Smooth muscle cell of bladder (primary cell): ENCODE measurements at places on chromosomes 16 and 17. TPM values are rescaled to one million over a fixed set of nuclear protein-coding genes. Genes with fewer than 3 reads are reported as not detected.

The PIPOX gene
- 2.6 and 2.7 TPM in 2 replicates for total RNA-seq

The CCL7 gene
- 1.0 and 3.4 TPM in 2 replicates for total RNA-seq

The GAS2L2 gene
- under 0.01 and 0.09 TPM in 2 replicates for total RNA-seq

The FOXF1 gene
- total RNA-seq, result 11.8 and 15.6 TPM in 2 replicates

The PRCD gene
- 7.8 and 11.1 TPM in 2 replicates for total RNA-seq

The RNF167 gene
- total RNA-seq, result 12.2 and 15.3 TPM in 2 replicates

The LRRC75A gene
- total RNA-seq, result 0.71 and 0.83 TPM in 2 replicates

The CLEC19A gene
- total RNA-seq, result not detected in 2 replicates

The TPSG1 gene
- total RNA-seq, result not detected in 2 replicates
